ENCODE measurements at places on chromosomes 13 and 19. TPM values are rescaled to one million over a fixed set of nuclear protein-coding genes. Genes with fewer than 3 reads are reported as not detected.
A peak's percentile ranks its signal among the peaks of the same experiment; 100 is the strongest.

GRCh38 chr19:29876414-29876813, 64.6 kb downstream of the CCNE1 start:
- DNase-seq, result no peak

The SMIM24 gene
- not detected for total RNA-seq

The ZNF723 gene
- not detected for total RNA-seq

- DNase-seq, result peak; percentile 69
Measured at GRCh38 chr19:36009220-36009619, 607 bp upstream of the SYNE4 start.

DNA sequence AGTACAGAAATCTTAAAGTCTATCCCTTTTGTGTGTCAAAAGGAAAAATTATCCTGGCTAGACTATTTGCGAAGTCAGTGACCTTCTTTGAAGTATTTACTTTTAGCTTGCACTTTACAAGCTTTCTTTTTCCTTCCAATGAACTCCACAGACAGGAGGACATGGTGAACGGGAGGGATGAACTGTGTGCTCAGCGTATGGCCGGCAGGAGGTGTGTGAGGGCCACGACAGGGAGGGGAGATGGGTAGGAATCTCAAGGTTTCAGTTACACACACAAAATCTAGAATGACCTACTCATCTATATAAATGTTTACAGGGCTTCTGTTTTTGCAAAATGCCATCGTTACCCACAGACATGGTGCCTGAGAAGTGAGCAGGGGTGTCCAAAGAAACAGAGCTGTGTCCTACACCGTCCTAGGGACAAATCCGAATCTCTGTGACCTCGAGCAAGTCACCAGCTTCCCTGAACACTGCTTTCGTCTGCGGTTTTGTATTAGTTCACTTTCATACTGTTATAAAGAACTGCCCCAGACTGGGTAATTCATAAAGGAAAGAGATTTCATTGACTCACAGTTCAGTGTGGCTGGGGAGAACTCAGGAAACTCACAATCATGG, 537.2 kb downstream of the LIG4 start:
- DNase-seq, result no peak

DNA sequence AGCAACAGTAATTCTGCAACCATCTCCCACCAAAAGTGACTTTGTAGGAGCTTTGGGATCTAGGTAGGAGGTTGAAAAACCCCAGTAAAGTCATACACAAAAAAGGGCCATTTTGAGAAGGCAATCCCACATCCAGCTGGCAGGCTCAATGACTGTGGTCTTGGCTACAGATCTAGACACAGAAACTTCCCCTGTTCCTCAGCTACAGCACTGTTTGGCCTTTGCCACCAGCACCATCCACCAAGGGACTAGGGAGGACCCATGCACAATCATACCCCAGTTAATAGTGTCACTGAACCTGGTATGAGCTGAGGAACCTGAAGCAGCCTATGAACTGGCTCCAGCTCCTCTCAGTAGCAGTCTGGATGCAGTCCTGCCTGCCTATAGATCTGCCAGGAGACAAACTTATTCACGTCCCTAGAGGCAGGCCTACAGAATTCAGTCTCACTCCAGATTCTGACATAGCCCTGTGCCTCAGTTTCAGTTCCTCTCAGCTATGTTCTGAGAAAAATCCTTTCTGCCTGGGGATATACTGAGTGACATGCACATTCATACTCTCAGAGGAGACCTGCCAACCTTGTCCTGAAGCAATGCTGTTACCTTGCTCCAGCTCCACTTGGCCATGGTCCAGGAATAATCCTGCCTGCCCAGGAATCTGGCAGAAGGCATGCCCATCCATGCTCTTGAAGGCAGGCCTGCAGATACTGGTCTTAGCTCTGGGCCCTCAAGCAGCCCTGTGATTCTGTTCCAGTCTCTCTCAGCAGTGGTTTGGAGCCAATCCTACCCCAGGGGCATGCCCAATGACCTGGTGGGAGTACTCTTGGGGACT, 2048.3 kb upstream of the PCDH20 start:
- DNase-seq, result no peak

The PLPPR3 gene
- not detected for total RNA-seq

DNA sequence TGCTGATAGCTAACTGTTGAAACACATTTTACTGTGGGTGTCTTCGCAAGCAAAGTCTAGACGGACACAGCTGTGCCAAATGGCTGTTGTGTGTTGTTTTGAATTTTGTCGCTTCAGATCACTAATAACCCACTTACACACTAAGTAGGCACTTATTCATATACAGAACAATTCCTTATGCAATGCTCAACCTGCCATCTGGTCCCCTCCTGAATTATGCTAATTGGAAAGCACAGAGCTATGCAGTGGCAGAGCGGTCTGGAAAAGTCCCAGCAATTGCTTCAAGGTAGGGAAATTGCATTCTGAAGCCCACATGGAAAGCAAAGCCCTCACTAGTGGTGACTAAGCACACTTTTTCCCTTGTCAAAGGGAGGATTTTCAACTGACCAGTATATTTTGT, 69.9 kb downstream of the C13orf42 start:
- no peak for DNase-seq

The ZNF616 gene
- total RNA-seq, result 21.8 TPM

The ATP1A3 gene
- total RNA-seq, result not detected

GRCh38 chr19:45186509-45187334, 8.1 kb downstream of the BLOC1S3 start:
- no peak for DNase-seq

The TPTE2 gene
- total RNA-seq, result not detected

GRCh38 chr19:47754206-47755064, 9.1 kb downstream of the NOP53 start:
- DNase-seq, result no peak

DNA sequence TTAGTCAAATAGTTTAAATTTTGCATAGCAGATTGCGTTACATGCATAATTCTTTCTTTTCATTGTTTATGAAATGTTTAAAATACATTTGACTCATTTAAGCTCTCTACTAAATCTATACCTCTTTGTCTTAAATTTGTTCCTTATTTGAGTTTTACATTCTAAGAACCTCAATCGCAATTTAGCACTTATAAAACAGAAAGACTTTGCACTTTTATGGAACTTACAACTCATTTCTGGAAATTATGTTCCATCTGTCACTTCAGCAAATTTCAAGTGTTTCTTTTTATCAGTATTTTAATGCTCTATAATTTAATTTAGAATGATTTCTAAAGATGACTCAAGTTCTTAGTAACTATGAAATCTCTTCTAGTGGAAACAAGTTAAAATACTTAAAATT, 1505.8 kb upstream of the SPRY2 start:
- DNase-seq, result no peak

The APOE gene
- 11.8 TPM for total RNA-seq

The SPTBN4 gene
- 3.1 TPM for total RNA-seq

The AMH gene
- 3.5 TPM for total RNA-seq

The TTC9B gene
- not detected for total RNA-seq

The SHISA7 gene
- total RNA-seq, result not detected

GRCh38 chr13:110216006-110216397, 91.0 kb downstream of the COL4A1 start:
- DNase-seq, result no peak

- DNase-seq, result no peak
Measured at GRCh38 chr13:85725433-85725832, 73.8 kb downstream of the SLITRK6 start.

- DNase-seq, result no peak
Measured at GRCh38 chr19:8877854-8878705, 45.9 kb downstream of the MBD3L1 start.

The ZNF234 gene
- total RNA-seq, result 8.5 TPM

The PSG7 gene
- total RNA-seq, result not detected

The CEACAM7 gene
- 1.8 TPM for total RNA-seq

The SH2D3A gene
- not detected for total RNA-seq

DNA sequence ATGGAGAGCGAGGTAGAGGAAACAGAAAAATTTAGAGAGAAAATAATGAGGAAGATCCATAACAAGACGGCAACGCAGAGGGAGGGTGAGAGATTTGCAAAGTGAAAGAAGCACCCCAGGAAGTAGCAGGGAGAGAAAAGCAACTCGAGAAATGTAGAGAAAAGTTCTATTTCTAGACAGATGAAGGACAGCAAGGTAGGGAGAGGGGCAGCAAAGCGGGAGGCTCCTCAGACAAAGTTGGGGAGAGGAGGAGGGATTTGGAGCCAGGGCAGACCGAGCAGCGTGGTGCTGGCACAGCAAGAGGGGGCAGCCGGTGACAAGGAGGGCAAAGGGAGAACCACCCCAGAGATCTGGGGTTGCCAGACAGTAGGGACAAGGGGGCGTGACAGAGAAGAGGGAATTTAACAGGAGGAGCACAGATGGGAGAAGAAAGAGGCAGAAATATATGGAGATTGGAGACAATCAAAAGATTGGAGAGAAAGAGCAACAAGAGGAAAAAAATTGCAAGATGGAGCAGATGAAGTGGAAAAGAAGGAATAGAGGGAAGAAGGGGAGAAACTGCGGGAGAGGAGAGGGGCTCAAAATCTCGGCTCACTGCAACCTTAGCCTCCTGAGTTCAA, 989 bp downstream of the ZNF766 start:
- no peak for DNase-seq

Data from uterus (tissue), 4 donors.